GM12864 (cell line): ENCODE measurements at places on chromosomes 5 and 9.

- no peak for DNase-seq
Observed at GRCh38 chr5:156802501-156802900, 47.6 kb upstream of the PPP1R2B start.

- DNase-seq, result no peak
Observed at GRCh38 chr5:5303242-5303641, 119.2 kb upstream of the ICE1 start.

DNA sequence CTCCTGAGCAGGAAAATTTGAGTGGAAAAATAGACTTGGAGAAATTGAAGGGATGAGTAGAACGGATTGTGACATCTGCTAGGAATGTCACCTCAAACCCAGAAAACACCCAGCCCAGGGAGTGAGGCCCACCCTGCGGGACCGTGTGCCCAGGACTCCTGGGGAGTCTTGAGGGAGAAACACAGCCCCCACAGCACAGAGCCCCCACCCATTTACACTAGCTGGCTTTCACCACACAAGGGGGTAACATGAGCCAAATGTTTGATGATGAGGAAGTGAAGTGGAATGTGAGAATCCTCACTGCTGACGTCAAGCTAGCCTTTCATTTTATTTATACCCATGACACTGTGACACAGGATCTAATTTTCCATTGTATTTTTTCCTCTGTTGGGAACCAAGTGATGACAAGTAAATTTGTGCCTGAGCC, 42.8 kb upstream of the PDE8B start:
- DNase-seq, result no peak

DNA sequence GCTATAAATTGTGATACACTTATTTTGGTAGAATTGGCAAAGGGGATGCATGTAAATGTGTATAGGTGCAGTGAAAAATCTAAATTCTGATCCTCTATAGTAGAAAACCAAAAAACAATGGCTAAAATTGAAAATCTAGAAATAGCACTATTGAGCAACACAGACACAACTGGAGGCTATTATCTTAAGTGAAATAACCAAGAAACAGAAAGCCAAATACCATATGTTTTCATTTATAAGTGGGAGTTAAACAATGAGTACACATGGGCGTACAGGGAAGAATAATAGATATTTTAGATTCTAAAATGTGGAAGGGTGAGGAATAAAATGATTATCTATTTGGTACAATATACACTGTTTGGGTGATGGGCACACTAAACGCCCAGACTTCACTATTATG, 183.2 kb upstream of the TUSC1 start:
- no peak for DNase-seq

GRCh38 chr5:122192497-122193496, 63.5 kb downstream of the ZNF474 start:
- DNase-seq, result peak; percentile 25

DNA sequence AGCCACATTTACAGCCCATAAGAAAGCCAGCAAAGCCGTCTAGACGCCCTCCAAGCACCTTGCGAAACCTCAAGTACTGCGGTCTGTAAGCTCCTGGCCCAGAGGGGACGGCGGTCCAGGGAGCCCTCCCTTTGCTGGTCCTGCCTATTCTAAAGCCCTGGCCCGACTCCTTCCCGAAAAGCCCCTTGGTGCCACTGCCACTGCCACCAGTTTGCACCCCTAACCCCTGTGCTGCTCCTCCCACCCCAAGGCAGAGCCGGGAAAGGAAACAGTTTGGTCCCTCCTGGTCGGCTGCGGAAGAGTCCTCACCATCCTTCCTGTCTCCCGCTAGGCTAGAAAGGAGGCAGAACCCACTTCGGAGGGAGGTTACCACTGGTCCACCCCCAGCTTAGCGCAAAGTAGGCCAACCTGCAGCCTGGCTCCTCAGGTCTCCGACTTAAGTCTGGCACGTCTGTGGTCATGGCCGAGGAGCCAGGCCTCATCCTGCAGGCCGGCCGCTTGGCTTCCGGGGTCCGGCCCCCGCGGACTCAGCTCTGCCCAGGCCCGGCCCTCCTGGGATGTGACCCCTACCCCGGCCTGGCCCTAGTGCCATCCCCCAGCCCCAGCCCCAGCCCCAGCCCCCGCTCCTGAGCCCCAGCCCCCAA, 916 bp downstream of the TOR1A start:
- DNase-seq, result no peak

DNA sequence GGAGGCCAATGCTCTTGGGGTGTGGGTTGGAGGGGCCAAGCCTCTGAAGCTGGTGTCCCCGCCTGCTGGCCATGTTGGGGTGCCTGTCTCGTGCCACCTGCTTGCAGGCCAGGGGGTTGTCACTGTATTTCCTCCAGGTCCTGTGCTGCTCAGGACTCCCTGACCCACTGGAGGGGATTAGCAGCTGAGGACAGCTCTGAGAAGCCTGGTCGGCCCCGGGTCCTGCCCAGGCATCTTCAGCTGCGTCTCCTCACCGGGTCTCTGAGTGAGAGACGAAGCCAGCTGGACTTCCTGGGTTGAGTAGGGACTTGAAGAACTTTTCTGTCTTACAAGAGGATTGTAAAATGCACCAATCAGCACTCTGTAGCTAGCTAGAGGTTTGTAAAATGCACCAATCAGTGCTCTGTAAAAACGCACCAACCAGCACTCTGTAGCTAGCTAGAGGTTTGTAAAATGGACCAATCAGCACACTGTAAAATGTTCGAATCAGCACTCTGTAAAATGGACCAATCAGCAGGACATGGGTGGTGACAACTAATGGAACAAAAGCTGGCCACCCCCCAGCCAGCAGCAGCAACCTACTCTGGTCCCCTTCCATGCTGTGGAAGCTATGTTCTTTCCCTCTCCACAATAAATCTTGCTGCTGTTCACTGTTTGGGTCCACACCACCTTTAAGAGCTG, 20.6 kb upstream of the SLC9A3 start:
- no peak for DNase-seq

GRCh38 chr5:141716009-141716408, 34.0 kb upstream of the ARAP3 start:
- no peak for DNase-seq

GRCh38 chr9:113646946-113647914, 183.7 kb downstream of the RGS3 start:
- DNase-seq, result no peak

DNA sequence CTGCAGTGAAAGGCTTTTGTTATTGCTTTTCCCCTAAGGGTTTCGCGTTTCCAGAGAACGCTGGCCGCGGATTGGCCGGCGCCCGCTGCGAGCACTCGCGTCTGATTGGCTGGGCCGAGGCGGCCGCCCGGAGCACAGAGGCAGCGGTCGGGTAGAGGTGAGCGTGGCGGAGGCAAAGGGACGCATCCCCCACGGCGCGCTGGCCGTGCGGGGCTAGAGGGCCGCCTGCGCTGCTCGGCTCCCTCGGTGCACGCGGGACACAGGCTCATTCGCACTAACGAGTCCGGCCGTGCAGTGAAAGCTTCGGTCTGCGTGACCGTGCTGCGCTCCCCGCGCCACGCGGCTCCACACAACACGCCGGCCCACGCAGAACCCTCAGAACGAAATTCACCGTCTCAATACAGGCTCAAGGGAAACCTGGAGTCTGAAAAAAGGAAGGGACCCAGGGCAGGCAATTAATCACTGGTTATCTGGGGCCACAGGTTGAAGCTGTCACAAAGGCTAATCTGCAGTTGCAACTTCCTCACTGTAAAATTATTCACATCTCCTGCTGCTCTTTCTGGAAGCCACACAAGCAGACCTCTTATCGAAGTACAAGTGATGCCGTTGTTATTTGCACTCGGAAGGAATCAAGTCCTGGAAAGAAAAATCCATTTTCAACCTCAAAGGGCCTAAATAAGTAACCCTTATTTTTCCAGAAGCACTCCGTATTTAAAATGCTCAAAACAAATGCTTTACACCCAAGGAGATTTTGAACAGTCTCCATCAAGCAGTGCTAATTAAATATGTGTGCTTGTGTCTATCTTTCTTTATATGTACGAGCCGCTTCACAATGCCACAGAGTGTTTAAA, 94.6 kb downstream of the ZNF608 start:
- DNase-seq, result no peak

- DNase-seq, result no peak
Observed at GRCh38 chr9:111483439-111483857, 735 bp downstream of the ECPAS start.

DNA sequence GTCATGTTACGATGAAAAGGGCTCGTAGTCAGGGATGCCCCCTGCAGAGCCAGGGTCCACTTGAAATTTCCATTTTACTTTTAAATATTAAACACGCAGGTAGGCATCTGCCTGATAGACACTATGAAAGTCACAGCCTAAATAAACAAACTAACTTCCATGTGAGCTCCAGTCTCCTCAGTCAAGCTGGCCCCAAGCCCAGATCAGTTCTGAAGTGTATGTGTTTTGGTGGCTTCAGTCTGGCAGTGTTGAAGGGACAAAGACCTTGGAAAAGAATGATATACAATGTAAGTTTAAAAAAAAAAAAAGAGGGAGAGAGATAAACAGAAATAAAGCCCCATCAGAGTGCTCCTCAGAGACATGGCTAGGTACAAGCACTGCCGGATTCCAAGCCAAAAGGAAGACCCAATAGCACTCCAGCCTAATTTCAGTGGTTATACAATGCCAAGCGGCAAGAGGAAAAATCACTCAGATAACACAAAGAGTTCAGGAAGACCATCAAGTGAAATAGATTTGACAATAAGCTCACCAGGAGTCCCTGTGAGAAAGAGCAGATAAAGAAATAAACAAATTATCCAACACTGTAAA, 181.0 kb downstream of the BNC2 start:
- DNase-seq, result no peak
